Cortex of kidney (tissue), 1 donor: ENCODE measurements at places on chromosomes 5 and 9.

- no peak for DNase-seq
Measured at GRCh38 chr9:115850548-115851304, 302.9 kb upstream of the PAPPA start.

DNA sequence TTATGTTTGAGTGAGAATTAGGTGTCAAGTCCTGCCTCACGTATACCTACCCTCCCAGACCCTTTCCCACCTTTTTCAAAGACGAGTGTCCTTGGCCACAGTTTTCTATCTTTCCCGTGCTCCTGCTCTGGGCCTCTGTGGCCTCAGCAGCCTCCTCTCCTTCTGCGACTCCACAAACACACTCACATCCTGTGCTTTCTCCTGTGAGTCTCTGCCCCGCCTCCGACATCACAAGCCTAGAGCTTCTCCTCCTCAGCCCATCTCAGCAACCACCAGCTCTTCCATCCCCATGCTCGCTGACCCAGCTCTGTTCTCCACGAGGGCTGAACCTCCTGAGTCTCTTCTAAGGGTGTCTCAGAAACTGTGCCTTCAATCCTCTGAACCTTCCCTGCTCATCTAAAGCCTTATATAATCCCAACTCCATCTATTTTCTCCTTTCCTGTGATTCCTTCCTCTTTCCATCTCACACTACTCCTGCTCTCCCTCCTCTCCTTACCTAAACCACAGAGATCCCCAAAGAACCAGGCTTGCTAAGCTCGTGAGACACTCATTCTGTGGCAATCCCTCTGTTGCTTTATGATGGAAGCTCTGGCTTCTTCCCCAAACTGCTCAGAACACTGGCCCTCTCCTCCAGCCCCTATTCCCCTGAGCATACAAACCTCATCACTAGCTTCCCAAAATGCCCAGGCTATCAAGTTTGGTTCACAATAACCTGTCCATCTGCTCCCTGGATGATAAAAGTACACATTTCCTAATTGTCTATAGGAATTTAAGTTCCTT, 55.2 kb downstream of the RASEF start:
- no peak for DNase-seq

DNA sequence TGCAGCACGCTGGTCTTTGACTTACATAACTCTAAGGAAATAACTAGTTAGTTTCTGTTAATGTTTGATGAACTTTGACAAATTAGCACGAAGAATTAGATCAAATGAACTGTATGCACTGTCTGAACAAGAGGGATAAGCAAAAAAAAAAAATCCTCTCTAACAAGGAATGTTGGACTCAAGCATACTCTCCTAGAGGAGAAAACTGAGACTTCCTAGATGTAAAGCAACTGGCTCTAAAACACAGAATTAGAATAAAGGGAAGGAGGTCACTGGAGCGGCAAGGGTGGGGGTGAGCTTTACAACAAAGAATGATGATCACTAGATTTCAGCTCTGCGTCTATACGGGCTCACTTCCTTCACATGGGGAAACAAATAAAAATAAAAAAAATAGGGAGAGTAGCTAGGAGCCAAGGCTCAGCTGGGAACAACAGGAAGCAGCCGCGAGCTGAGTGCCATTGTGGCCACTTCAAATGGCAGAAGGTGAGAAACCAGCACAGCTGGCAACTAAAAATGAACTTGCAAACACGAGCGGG, 48.7 kb upstream of the CEMIP2 start:
- DNase-seq, result no peak

- DNase-seq, result no peak
Measured at GRCh38 chr5:146446861-146447733, at the start of gene TCERG1. TCERG1 (plus strand) TSS chr5:146447333; CDS start chr5:146447350, 17 bp downstream.

GRCh38 chr9:17894501-17895160, 315.8 kb downstream of the SH3GL2 start:
- no peak for DNase-seq

- no peak for DNase-seq
Measured at GRCh38 chr5:38598994-38599617, 42.7 kb upstream of the LIFR start.

GRCh38 chr9:115672477-115673316, 480.9 kb upstream of the PAPPA start:
- no peak for DNase-seq

DNA sequence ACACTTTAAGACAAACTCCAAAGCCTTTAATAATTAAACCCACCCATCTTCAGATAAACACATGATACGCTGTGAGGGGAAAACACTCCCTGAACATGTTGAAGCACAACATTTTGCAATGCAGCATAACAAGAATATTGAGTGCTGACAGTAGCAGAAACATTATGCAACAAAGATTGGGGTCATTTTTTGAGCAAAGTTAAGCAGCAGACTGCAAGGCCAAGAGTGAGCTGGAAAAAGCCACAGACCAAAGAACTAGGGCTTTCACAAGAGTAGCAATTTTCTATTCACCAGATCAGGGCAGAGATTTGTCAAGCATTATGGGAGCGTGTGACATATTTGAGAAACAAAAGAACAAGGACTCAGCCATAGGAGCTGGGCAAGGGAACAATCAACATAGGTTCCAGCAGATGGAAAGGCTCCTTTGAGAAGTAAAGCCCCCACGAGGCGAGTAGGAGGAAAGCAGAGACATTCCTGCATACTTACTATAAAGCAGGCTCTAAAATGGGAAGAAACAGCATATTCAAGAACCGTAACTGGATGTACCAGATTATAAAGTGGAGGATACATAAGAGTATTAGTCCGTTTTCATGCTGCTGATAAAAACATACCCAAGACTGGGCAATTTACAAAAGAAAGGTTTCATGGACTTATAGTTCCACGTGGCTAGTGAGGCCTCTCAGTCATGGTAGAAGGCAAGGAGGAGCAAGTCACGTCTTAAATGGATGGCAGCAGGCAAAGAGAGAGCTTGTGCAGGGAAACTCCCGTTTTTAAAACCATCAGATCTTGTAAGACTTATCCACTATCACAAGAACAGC, 4.8 kb upstream of the TTC23L start:
- no peak for DNase-seq

DNA sequence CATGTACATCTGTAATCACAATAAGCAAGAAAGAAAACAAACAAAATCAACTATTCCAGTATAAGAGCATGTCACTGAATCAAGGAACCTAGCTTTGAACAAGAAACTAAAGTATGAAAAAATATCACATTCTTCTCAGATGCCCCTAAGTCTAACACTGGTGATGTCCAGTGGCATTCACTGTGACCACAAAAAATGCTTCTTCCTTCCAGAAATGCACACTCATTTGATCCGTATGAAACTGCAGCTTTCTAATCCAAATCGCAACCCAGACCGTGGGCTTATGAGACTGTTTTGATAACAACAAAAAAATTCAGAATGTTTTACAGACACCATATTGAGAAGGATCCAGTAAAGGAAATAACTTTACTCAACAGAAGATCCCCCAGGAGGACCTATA, 320.1 kb upstream of the TARS1 start:
- DNase-seq, result no peak

GRCh38 chr9:108835831-108836230, 20.0 kb downstream of the ACTL7B start:
- DNase-seq, result no peak

DNA sequence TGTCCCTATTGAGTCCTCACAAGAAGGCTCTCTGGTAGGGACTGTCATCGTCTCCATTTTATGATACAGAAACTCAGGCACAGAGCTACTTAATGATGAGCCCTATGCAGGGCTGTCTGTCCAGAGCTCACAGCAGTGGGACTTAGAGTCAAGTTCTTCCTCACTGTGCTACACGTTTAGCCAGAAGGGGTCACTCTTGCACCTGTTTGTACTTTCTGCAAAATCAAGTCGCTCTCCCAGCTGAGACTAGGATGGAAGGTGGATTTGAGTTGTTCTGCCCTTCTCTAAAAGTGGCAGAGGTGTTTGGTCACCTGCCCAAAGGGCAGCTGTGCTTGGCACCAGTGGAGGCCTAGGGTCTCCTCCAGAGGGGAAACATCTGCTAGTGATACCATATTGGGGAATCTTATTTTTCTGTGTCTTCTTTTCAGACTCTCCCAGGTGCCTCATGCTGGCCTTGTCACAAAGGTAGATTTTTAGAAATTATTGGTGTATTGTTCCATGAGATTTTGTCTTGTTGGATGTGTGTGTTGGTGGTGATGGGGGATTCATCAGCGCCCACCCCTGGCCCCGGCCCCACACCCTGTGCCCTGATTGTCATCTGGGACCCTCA, 104.2 kb downstream of the PPARGC1B start:
- DNase-seq, result no peak

DNA sequence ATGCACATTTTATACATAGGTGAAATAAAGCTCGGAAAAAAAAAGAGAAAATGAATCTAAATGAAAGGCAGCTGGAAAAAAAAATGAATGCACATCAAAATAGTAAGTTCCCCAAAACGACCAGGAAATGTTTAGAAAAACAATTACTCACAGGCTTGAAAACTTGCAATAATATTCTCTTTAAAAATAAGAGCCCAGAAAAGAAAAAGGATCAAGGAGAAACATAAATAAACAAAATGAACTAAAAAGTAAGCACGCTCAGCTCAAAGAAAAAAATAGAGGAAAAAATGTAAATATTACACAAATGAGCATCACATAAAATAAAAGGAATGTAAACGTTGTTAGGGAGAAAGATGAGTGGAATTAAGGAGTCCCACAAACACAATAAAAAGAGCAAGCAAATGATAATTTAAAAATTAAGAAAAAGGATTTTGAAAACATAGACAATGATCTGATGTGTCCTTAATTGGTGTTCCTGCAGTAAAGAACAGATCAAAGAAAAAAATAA, 54.2 kb downstream of the SLC27A6 start:
- DNase-seq, result no peak

DNA sequence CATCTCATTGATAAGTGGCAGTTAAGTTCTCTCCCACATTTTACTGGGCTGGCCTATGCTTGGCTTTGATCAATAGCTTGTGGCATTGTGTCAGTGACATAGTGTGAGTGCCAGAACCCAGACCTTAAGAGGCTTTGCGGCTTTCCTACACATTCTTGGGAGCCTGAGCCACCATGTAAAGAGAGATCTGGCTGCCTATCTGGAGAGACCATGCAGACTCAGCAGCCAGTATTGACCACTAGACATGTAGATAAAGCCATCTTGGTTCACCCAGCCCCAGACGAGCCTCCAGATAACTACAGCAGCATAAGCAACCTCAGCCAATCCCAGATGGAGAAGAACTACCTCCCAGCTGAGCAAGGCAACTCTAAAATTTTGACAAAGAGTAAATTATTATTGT, 28.6 kb downstream of the C9orf153 start:
- no peak for DNase-seq

DNA sequence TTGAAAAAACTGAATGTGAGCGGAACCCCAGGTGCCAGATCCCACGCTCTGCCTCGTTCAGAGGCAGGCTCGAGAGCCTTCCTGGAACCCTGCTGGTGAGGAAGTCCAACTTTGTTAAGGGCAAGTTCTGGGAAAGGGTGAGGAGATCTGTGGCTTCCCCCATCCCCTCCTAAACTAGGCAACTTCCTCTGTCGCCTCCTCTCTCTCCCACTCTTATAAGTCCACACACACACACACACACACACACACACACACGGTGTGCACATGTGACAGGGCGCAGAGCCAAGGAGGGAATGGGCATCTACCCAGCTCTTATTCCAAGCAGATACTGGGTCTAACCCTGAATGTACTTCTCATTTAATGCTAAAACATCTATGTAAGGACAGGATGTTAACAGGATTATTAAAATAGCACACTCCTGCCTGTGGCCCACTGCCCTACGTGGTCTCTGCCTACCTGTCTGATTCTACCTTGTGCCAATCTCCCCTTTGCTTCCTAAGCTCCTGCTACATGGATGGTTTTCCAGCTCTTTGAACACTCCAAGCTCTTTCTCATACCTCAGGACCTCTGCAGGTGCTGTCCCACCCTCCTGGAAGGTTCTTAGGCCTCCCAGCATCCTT, 72.4 kb upstream of the FBXW11 start:
- no peak for DNase-seq

DNA sequence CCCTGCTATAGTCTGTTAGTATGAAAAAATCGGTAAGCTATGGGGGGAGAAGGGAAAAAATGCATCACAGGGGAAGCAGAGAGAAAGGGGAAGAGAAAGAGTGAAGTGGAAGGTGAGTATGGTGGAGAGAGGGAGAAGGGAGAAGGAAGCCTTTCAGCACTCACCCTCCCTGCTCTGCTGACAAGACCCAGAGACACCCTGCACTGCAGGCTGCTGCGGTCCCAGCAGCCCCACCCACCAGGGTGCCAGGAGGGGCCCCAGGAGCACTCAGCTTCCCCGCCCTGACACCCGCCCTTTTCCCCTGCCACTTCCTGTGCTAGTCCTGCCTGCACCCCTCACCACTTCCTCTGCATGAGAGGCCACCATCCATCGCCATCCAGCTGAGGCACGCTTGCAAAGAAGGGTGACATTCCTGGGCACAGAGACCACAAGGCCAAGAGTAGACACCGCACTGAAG, 12.7 kb downstream of the STK10 start:
- no peak for DNase-seq
